ENCODE measurements at places on chromosomes 2 and 18. TPM values are rescaled to one million over a fixed set of nuclear protein-coding genes. Genes with fewer than 3 reads are reported as not detected.

- no peaks in the 10 kb centered on the region for H3K27me3 ChIP-seq
- no peaks in the 10 kb centered on the region for H3K4me1 ChIP-seq
- peaks cover 9% of the 10 kb centered on the region for H3K36me3 ChIP-seq
These were observed 48.3 kb downstream of the SLC66A2 start for GRCh38 chr18:79903071-79903635.

DNA sequence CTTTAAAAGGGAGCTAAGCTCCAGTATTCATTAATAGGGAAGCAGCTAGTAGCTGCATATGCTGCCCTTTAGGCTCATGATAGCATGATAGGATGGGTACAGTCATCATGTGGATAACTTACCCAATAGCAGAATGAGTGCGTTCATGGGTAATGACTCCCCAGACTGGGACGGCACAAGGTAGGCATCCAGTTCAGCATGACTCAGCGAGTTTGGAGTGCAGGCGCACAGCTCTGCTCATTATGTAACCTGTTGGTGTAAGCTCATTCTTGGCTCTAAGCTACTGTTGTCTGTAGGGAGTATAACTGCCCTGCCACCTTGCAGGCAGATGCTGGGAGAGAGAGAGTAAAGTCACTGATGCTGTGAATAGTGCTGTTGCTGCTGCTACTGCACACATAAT, 209.2 kb upstream of the SYT4 start:
- no peaks in the 10 kb centered on the region for H3K27me3 ChIP-seq
- DNase-seq, result no peak
- no peak overlapping the region for H3K4me3 ChIP-seq
- no peak overlapping the region for H3K27ac ChIP-seq
- H3K36me3 ChIP-seq, result no peaks in the 10 kb centered on the region

HMSD gene
- under 0.01 TPM for total RNA-seq

CCDC178 gene
- not detected for total RNA-seq

DNA sequence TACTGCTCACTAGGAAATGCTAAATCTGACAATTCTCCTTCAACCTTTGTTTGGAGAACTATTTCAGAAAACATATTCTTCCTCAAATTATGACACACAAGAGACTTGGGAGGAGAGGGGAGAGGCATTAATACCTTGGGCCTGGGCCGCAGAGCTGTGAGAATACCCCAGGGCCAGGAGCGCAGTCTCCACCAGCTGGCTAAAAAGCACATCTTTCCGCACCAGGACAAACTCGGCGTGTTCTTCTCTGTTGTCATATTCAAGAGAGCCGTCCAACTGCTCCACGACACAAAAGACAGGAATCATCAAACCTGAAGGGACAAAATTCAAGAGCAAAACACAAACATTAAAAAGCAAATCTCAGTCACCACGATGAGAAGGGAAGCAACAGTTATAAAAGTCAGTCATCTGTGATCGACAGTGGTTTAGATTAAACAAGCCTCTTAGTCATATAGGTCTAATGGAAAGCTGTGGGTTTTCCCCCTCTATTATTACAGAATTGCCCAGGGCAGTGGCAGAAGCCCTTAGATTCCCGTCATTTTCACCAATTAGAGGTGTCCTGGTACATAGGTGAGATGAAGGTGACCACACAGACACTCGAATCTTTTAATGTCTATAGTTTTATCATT, 24.4 kb downstream of the SATB2 start:
- no peaks in the 10 kb centered on the region for H3K27me3 ChIP-seq
- peak overlapping the region; percentile 8 for H3K27ac ChIP-seq
- peaks cover 48% of the 10 kb centered on the region for H3K36me3 ChIP-seq
- DNase-seq, result no peak
- peaks cover 18% of the 10 kb centered on the region for H3K4me1 ChIP-seq
- no peak overlapping the region for H3K4me3 ChIP-seq

DNA sequence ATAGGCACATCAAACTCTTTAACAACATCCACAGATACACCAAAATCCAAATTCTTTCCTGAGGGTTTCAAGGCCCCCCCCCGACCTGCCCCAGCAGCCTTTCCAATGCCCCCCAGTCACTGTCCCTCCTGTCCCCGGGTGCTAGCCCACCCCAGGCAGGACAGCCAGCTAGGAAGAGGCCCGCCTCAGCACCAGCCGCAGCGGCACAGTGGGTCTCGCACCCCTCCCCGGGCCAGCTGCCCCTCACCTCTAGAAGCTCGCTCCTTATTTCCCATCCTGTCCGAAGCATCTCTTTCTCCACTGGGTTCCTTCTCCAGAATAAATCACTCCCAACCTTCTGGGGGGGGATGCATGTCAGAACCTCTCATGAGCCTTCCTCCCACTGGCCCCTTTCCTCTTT, 69.4 kb downstream of the FBXO15 start:
- H3K27ac ChIP-seq, result no peak overlapping the region
- H3K4me3 ChIP-seq, result no peak overlapping the region
- peaks cover 7% of the 10 kb centered on the region for H3K4me1 ChIP-seq
- peak; percentile 17 for DNase-seq
- no peaks in the 10 kb centered on the region for H3K27me3 ChIP-seq

DNA sequence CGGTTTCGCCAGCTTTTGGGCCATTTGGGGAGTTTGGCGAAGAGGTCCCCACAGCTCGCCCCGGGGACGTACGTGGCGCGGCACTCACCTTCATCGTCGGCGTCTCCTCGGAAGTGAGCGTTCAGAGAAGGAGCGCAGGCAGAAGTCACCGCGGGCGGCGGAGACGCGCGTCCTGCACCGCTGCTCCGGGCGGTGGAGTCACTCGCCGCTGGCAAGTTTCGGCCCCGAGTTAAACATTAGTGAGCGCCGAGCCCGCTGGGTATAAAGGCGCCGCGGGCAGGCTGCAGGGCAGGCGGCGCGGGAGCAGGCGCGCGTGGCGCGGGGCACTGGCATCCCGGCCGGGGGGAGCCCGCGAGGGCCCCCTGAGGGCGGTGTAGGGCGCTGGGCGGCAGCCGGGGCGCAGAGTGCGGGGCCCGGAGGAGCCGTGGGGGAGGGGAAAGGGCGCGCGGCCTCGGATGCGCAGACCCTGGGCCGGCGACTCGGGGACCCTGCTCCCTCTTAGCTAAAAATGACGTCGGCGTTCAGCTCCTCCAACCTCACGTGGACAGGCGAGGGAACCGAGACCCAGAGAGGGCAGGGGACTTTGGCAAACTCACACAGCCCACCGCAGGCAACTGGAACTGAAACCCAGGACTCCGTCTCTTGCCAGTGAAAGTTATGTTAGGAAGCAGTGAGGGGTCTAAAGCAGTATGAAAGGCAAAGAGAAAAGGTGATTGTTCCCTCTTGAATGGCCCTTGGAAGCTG, at the start of gene DPP4:
Gene DPP4 (minus strand): TSS at position 328 of the 744 bp plus-strand sequence. CDS start 234 bp downstream, at position 94.
- DNase-seq, result peak; percentile 89
- no peaks in the 10 kb centered on the region for H3K27me3 ChIP-seq
- H3K4me3 ChIP-seq, result peak within 1 kb of the TSS; percentile 82
- peak within 1 kb of the TSS; percentile 80 for H3K27ac ChIP-seq

PSTPIP2 gene
- total RNA-seq, result 6.8 TPM

DNA sequence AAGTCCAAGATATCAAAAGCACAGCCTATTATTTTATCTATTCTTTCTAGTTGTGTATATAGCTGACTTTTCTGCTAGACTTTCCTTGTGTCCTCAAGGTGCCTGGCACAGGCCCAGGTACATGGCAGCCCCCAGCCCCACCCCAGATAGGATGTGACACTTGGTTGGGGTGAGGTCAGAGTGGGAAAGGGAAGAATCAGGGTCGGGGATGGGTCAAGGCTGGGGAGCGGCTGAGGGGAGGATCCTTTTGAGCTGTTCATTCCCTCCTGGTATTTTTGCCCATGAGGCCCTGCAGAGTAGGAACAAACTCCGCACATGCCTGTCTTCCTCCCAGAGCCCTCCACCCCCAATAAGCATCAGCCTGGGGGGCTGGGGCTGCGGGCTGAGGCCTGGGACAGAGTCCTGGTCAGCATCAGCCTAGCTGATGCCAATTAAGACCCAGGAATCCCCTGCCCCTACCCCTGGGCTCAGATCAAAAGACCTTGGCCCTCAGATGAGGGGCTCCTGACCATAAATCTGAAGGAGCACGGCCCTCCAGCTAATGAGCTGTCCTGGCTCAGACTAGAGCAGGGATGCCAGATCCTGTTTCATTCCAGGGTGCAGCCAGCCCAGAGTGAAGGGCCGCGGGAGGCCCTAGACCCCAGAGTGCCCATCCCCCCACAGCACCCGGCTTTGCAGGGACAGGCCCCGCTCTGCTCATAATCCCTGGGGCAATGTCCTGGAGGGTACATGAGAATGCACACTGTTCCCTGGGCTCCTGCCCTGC, 85.3 kb downstream of the SDC1 start:
- DNase-seq, result no peak
- H3K27me3 ChIP-seq, result no peaks in the 10 kb centered on the region
- H3K36me3 ChIP-seq, result no peaks in the 10 kb centered on the region
- H3K4me3 ChIP-seq, result no peak overlapping the region
- peaks cover 18% of the 10 kb centered on the region for H3K4me1 ChIP-seq
- H3K27ac ChIP-seq, result no peak overlapping the region
